Activated CD8-positive, alpha-beta T cell treated with anti-CD3 and anti-CD28 coated beads for 36 hours (primary cell): ENCODE measurements at places on chromosomes 7 and 10. TPM values are rescaled to one million over a fixed set of nuclear protein-coding genes. Genes with fewer than 3 reads are reported as not detected.

DNA sequence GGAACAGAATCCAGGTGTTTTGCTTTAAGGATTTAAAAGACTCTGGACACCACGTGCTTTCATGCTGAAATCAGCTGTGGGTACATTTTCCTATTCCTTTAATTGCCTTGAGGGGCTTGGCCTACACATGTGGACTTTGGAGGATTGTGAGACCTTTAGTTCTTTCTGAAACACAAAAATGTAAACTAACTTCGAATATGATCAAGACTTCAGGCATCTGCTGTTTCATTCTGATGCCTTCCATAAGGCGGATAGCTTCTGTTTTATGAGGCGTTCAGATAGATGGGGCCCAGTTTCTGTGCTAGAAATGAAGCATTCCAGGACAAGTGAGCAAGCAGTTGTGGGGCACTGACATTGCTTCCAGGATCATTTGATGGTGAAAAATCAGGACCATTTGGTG lies 1.5 kb upstream of the NOBOX start:
- DNase-seq = no peak

FGFR2 gene
- total RNA-seq = not detected

VAX1 gene
- not detected for total RNA-seq

EBLN1 gene
- not detected for total RNA-seq

DNA sequence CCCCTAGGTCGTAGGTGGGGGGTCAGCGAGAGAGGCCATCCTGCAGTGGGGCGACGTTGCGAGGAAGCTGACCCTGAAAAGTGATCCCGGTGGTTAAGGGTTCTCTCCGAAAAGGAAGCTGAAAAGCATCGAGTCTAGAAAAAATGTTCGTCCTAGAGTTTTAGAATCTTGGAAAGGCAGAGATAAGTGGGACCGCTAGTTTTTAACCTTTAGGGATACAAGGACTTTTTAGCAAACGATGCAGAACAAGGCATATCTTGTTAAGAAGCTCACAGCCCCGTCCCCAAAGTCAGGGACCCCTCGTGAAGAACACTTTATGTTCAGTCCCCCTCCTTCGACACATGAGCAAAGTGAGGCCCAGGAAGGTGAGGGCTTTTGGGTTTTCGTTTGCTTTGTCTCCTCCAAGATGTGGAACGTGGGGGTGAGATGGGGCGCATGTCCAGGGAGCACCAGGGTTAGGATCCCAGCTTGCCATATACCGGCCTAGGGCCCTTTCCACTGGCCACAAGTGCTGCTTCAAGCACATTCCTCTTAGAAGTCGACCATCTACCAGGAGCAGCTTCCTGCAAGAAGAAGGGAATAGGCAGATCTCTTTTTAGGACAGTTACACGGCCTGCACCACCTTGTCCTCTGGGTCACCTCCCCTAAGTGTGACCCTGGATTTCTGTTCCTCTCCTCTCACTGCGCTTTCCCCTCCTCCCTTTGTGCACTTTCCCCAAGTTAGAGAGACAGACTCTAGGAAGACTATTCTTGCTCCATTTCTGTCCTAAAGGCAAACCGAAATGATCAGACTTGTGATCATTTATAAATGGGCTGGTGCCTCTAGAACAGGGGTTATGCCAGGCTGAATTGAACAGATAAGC lies 969 bp downstream of the SLC35G1 start:
- DNase-seq = no peak
